Left renal pelvis (tissue), 4 donors: ENCODE measurements at places on chromosomes 1 and 21.

DNA sequence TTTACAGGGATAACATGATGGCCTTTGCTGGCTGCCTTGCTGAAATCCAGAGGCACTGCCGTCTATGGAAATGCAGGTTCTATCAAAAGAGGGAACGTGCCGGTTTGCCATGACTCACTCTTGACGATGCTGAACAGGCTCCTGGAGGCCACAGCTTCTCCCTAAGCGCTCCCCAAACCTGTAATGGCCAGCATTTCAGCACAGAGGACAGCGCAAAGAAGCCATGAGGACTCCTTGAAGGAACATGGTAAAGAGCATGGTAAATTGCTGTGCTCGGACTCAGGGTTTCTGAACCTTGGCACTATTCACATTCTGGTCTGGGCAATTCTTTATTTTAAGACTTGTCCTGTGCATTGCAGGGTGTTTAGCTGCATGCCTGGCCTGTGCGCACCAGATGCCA, 217.5 kb downstream of the CAMTA1 start:
- DNase-seq = no peak

DNA sequence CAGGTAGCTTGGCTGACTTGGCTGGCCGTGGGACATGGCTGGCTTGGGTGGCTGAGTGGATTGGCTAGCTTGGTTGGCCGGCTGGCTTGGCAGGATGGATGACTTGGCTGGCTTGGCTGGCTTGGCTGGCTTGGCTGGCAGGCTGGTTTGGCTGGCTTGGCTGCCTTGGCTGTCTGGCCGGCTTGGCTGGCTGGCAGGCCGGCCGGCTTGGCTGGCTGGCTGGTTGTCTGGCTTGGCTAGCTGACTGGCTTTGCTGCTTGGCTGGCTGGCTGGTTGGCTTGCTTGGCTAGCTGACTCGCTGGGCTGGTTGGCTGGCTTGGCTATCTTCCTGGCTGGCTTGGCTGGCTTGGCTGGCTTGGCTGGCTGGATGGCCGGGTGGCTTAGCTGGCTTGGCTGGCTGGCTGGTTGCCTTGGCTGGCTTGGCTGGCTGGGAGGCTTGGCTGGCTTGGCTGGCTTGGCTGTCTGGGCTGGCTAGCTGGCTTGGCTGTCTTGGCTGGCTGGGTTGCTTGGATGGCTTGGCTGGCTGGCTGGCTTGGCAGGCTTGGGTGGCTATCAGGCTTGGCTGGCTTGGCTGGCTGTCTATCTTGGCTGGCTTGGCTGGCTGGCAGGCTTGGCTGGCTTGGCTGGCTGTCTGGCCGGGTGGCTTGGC, 129.7 kb upstream of the FAM72C start:
- DNase-seq = no peak

DNA sequence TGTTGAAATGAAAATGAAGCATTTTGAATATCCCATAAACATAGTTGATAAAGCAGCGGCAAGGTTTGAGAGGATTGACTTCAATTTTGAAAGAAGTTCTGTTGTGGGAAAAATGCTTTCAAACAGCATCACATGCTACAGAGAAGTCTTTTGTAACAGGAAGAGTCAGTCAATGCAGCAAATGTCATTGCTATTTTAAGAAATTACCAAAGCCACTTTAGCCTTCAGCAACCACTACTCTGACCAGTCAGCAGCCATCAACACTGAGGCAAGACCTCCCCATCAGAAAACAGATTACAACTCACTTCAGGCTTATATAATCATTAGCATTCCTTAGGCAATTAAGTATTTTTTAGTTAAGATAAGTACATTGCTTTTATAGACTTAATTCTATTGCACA, 33.8 kb upstream of the FCRL3 start:
- no peak for DNase-seq

- no peak for DNase-seq
Observed at GRCh38 chr21:45440736-45441350, 35.9 kb downstream of the COL18A1 start.

- DNase-seq = no peak
Observed at GRCh38 chr1:53477651-53478501, 18.7 kb downstream of the DMRTB1 start.
